ENCODE measurements at places on chromosomes 6 and 20. TPM values are rescaled to one million over a fixed set of nuclear protein-coding genes. Genes with fewer than 3 reads are reported as not detected.

The CDH4 gene
- total RNA-seq: 0.35 TPM

The HTR1E gene
- not detected for total RNA-seq

The CTNNBL1 gene
- 56.4 TPM for total RNA-seq

The ZSCAN23 gene
- total RNA-seq: 1.4 TPM

The MPIG6B gene
- 0.12 TPM for total RNA-seq

The LSM2 gene
- total RNA-seq: 94.5 TPM

The ABCC10 gene
- total RNA-seq: 74.6 TPM

The ADAM33 gene
- total RNA-seq: not detected
